ENCODE measurements at places on chromosomes 16 and 17. TPM values are rescaled to one million over a fixed set of nuclear protein-coding genes. Genes with fewer than 3 reads are reported as not detected.

DNA sequence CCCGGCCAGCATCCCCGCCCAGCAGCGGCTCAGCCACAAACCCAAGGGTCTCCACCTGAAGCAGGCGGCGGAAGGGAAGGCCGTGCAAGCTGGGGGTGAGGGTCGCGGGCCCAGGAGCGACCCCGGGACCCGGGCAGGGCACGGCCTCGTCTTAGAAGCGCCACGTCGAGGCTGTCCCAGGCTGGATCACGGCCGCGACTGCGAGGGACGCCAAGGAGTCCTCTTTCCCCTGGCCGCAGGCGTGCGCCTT lies 538 bp upstream of the CCNF start:
- DNase-seq: no peak
- peak overlapping the region; percentile 60 for H3K27ac ChIP-seq
- peaks cover 10% of the 10 kb centered on the region for H3K36me3 ChIP-seq
- H3K27me3 ChIP-seq: no peaks in the 10 kb centered on the region

DNA sequence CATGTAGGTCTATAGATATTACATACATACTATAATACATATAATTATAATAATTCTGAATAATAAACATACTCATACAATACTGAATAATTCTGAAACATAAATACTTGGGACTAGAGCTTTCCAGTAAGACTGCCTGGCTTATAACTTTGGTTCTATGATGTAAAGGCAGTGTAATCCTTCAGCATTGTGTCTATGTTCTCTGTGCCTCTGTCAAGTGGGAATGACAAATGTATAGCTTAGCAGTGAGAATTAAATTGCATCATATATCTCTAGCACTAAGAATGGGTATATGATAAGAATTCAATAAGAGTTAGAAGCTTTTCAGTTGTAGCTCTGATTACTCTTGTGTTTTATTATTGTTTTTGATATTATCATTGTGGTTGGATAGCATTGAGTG lies 1469.3 kb downstream of the CDH8 start:
- H3K4me3 ChIP-seq: no peak overlapping the region
- no peak for DNase-seq
- H3K36me3 ChIP-seq: no peaks in the 10 kb centered on the region
- H3K27me3 ChIP-seq: no peaks in the 10 kb centered on the region
- no peak overlapping the region for H3K27ac ChIP-seq

DNA sequence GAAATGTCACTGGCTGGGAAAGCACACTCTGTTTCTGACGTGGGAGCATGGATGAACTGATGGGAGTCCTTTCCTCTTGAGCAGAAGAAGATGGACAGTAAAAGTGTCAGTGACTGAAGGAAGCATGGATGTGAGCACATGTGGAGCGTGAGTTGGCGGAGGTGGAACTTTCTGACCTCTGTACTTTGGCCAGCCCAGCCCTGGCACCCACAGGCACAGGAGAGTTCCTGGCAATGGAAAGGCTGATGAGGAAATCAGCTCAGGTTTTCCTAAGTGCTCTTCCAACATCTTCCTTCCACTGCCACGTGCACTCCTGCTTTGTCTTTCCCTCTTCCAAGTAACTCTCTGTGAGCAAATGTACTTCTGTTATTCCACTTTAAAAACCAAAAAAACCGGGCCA lies 276.8 kb downstream of the NTN1 start:
- no peaks in the 10 kb centered on the region for H3K36me3 ChIP-seq
- no peaks in the 10 kb centered on the region for H3K27me3 ChIP-seq
- no peak overlapping the region for H3K4me3 ChIP-seq
- H3K27ac ChIP-seq: no peak overlapping the region
- H3K4me1 ChIP-seq: peaks cover 2% of the 10 kb centered on the region

DNA sequence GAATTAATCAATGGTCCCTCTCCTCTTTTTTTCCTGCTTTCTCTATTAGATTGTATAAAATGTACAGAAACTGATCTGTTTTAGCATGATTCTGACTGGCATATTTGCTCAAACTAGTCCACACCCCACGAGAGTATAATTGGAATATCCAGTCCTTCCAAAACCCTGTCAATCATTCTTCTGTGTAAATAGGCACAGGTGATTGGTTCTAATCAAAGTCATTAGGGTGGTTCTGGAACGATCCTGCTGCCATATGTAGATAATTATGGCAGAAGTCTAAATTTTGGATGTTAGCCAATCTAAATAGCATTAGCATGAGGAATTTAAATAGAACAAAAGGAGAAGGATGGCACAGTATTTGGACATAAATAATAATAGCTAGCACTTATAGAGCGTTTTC lies 165.7 kb downstream of the SHISA6 start:
- H3K4me3 ChIP-seq: no peak overlapping the region
- H3K27ac ChIP-seq: no peak overlapping the region
- no peaks in the 10 kb centered on the region for H3K27me3 ChIP-seq
- H3K4me1 ChIP-seq: peaks cover 2% of the 10 kb centered on the region
- no peaks in the 10 kb centered on the region for H3K36me3 ChIP-seq

- H3K4me1 ChIP-seq: no peaks in the 10 kb centered on the region
These were observed 30.5 kb downstream of the GRIN2A start for GRCh38 chr16:10151718-10152117.

DNA sequence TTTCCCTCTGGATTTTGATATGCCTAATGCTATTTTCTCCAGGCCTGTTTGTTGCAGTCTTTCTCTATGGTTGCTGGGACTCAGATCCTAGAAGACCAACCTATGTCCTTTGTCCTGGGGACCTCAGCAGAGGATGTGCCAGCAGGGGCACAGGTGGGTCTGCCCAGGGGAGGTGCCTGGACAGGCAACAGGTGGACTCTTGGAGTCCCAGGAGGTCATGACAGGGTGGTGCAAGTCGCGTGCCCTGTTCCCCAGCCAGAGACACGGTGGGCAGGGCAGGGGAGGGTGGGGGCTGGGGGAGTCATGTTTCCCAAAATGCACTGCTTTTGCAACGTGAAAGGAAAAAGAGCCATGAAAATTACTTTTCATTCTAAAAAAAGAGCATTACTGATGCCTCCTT lies 26.3 kb upstream of the PLLP start:
- H3K27me3 ChIP-seq: peaks cover 9% of the 10 kb centered on the region
- no peak overlapping the region for H3K4me3 ChIP-seq
- H3K4me1 ChIP-seq: peaks cover 17% of the 10 kb centered on the region
- no peaks in the 10 kb centered on the region for H3K36me3 ChIP-seq
- no peak overlapping the region for H3K27ac ChIP-seq

DNA sequence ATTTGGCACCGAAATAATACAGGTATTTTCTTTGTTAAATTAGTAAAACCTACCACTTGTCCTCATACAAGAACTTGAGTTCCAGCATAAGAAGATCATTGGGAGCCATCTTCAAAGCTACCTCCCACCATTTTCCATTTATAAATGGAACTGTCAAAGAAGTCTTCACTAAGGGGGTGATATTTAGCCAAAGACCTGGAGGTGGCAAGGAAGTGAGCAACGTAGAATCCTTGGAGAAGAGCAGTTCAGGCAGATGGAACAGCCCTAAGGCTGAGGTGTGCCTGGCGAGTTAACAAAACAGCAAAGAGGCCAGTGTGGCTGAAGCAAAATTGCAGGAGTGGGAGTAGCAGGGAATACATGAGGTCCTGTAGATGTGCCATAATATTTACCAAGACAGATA lies 1.8 kb downstream of the KCNJ16 start:
- DNase-seq: no peak
- no peak overlapping the region for H3K27ac ChIP-seq
- H3K36me3 ChIP-seq: no peaks in the 10 kb centered on the region
- H3K4me1 ChIP-seq: peaks cover 18% of the 10 kb centered on the region
- H3K4me3 ChIP-seq: no peak overlapping the region
- H3K27me3 ChIP-seq: peaks cover 6% of the 10 kb centered on the region

DNA sequence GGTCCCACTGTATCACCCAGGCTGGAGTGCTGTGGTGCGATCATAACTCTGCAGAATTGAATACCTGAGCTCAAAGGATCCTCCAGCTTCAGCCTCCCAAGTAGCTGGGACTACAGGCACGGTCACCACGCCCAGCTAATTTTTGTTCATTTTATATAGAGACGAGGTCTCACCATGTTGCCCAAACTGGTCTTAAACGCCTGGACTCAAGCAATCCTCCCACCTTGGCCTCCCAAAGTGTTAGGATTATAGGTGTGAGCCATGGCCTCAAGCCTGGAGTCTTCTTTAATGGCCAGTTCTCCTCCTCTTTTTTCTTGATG lies 484 bp downstream of the CD300LB start:
- H3K27me3 ChIP-seq: no peaks in the 10 kb centered on the region
- no peak overlapping the region for H3K4me3 ChIP-seq

- H3K4me3 ChIP-seq: no peak overlapping the region
- peak; percentile 23 for DNase-seq
- H3K4me1 ChIP-seq: no peaks in the 10 kb centered on the region
- H3K27ac ChIP-seq: no peak overlapping the region
These were observed 10.1 kb downstream of the KRT33A start for GRCh38 chr17:41340494-41340893.

DNA sequence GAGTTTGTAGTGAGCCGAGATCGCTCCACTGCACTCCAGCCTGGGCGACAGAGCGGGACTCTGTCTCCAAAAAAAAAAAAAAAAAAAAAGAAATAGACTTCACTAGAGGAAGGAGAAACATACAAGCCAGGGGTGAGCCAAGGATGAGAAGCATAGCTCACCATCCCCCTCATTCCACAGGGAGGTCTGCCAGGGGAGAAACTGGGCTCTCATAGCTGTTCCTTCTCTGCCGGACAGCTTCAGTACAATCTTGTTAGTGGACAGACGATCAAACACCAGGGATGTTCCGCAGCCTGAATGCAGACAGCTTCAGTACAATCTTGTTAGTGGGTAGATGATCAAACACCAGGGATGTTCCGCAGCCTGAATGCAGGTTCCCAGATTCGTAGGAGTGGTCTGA lies 509.6 kb downstream of the CDH13 start:
- peaks cover 25% of the 10 kb centered on the region for H3K4me1 ChIP-seq
- no peaks in the 10 kb centered on the region for H3K27me3 ChIP-seq
- no peak overlapping the region for H3K27ac ChIP-seq
- no peak for DNase-seq
- no peak overlapping the region for H3K4me3 ChIP-seq

DNA sequence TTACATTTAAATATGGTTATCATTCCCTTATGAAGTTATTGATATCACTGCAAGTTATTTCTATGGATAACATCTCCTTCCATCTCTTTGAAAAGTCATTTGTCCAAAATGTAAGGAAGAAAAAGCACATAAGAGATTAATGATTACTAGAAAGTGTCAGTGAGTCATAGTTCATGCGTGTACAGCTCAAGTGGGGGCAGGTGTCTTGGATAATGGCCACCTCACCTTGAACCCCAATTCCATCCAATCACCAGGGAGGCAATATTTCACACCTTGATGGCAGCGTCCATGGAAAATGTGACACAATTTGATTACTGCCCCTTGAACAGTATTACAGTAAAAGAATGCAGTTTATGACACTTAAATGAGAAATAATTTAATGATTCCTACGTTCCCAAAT lies 358.3 kb upstream of the SOX9 start:
- no peak overlapping the region for H3K27ac ChIP-seq
- H3K36me3 ChIP-seq: no peaks in the 10 kb centered on the region
- DNase-seq: no peak
- H3K27me3 ChIP-seq: peaks cover 3% of the 10 kb centered on the region

- no peak for DNase-seq
- peaks cover 79% of the 10 kb centered on the region for H3K4me1 ChIP-seq
- H3K4me3 ChIP-seq: peak overlapping the region; percentile 94
- no peaks in the 10 kb centered on the region for H3K27me3 ChIP-seq
- peaks cover 1% of the 10 kb centered on the region for H3K36me3 ChIP-seq
These were observed 479 bp downstream of the ITGA3 start for GRCh38 chr17:50056217-50056960.

GRCh38 chr16:77993111-77993985 lies 29.0 kb upstream of the CLEC3A start:
- DNase-seq: no peak
- H3K4me1 ChIP-seq: no peaks in the 10 kb centered on the region
- H3K27ac ChIP-seq: no peak overlapping the region
- no peak overlapping the region for H3K4me3 ChIP-seq
- no peaks in the 10 kb centered on the region for H3K36me3 ChIP-seq

DNA sequence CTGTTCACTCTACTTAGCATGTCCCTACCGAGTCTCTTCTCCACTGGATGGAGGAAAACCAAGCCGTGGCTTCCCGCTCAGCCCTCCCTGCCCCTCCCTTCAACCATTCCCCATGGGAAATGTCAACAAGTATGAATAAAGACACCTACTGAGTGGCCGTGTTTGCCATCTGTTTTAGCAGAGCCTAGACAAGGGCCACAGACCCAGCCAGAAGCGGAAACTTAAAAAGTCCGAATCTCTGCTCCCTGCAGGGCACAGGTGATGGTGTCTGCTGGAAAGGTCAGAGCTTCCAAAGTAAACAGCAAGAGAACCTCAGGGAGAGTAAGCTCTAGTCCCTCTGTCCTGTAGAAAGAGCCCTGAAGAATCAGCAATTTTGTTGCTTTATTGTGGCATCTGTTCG lies 2.8 kb upstream of the LPCAT2 start:
- H3K27me3 ChIP-seq: no peaks in the 10 kb centered on the region
- peaks cover 39% of the 10 kb centered on the region for H3K4me1 ChIP-seq
- no peak overlapping the region for H3K27ac ChIP-seq
- no peak for DNase-seq
- no peak overlapping the region for H3K4me3 ChIP-seq

GRCh38 chr17:179781-180380 lies 1.6 kb downstream of the DOC2B start:
- H3K4me3 ChIP-seq: no peak overlapping the region
- peaks cover 46% of the 10 kb centered on the region for H3K27me3 ChIP-seq
- H3K36me3 ChIP-seq: no peaks in the 10 kb centered on the region
- peaks cover 2% of the 10 kb centered on the region for H3K4me1 ChIP-seq

OR2C1 gene
- not detected for total RNA-seq

FGF11 gene
- 1.3 TPM for total RNA-seq

HSF4 gene
- total RNA-seq: 22.3 TPM

TBC1D3I gene
- total RNA-seq: 0.42 TPM

TRIM37 gene
- total RNA-seq: 35.9 TPM

SCARF1 gene
- 0.64 TPM for total RNA-seq

G6PC1 gene
- total RNA-seq: not detected

ALOX15B gene
- total RNA-seq: not detected

DLX4 gene
- not detected for total RNA-seq

USP6 gene
- total RNA-seq: 0.16 TPM

CD300E gene
- not detected for total RNA-seq

SHISA6 gene
- total RNA-seq: 0.05 TPM

KRTAP1-5 gene
- total RNA-seq: not detected

Data from osteocyte (in vitro differentiated cells).